ENCODE measurements at places on chromosomes 1 and 21.

- no peak for DNase-seq
These were observed 38.0 kb downstream of the ADSS2 start for GRCh38 chr1:244413736-244414135.

GRCh38 chr1:77948841-77949424, 29.9 kb downstream of the FUBP1 start:
- peak; percentile 69 for DNase-seq

DNA sequence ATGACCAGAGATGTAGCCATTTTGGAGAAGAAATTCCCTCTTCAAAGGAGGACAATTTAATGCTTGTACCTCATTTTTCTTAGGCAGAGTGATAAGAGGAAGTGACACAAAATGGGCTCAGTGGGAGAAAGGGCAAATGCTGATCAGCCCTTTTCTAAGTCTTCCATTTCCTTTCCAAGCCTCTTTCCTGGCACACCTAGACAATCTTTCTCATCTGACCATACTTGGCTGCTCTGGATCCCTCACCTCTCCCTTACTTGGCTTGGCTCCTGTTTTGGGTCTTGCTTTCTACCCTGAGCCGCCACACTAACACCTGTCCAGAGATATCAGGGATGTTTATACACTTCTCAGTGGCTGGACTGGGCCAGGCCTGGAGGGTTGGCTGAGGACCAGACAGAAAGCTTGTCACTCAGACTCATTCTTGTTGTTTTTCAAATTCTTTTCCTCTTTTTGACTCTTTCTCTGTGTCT, 13.1 kb downstream of the TXNIP start:
- no peak for DNase-seq

DNA sequence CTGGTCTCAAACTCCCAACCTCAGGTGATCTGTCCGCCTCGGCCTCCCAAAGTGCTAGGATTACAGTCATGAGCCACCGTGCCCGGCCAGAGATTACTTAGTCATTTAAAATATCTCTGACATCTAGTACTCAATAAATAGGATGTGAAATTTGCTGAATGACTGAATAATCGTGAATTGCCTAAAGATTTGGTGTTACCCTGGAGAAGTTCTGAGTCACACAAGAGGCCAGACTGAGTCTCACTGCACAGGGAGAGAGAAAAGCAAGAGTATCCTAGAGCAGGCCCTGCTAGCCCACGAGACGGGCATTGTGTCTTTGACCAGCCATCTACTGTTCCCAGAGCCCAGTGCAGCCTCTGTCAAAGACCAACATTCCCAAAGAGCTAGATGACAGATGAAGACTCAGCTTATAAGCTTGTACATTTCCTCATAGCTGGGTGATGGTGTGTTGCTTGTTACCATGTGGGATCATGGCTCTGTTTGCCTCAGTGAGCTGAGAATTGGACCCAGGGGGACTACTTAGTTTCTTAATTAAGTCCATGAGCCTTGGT, 5.6 kb upstream of the EIF4G3 start:
- DNase-seq, result no peak

DNA sequence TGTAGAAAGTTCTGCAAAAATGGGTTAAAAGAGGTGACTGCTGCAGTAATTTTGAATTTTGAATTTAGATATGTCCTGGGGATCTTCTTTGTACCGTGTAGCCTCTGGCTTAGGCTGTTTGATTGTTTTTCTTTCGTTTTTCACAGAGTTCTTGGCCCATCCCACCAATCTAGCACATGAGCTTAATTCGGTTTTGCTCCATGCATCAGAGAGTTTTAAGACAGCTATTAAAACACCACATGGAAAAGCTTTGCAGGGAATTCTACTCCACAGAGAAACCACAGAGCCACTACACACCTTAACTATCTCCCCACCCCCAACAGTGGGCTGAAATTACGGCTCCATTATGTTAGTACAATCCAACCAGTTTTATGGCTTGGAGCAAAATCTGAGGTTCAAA, 25.5 kb downstream of the SPAG17 start:
- DNase-seq, result no peak

- no peak for DNase-seq
These were observed 697.6 kb upstream of the CXADR start for GRCh38 chr21:16815243-16815642.

- no peak for DNase-seq
These were observed 158.1 kb downstream of the ST6GALNAC3 start for GRCh38 chr1:76232666-76233065.

DNA sequence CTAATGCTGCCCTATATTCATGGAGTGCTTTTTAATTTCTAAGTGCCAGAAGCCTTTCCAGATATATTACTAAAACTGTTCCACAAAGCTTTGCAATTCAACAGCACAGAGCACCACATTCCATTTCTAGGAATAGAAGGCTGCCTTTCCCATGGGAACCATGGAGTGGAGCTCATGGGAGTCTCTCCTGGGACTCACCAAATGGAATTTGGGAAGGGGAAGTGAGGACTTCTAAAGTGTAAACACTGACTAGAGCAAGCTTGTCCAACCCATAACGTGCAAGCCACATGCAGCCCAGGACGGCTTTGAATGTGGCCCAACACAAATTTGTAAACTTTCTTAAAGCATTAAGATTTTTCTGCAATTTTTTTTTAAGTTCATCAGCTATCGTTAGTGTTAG, 190.4 kb upstream of the TNR start:
- peak; percentile 25 for DNase-seq

DNA sequence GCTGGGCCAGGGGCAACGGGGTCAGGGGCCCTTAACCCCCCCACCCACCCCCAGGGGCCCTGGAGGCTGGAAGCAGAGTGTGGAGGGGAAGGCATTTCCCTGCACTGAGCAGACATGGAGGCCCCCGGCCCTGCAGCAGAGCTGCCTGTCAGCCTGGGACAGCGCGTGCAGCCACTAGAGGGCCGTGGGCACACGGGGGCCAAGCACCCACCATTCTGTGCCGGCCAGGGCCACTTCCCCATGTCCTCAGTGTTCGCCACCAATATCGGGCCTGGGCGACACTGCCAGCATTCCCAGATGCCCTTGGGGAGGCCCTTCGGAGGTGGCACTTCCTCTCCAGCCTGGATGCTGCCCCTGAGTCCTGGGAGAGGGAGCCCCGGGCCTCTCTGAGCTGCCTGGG, 23.2 kb upstream of the ARHGEF16 start:
- no peak for DNase-seq

GRCh38 chr21:34020005-34020847, 53.2 kb upstream of the MRPS6 start:
- no peak for DNase-seq

DNA sequence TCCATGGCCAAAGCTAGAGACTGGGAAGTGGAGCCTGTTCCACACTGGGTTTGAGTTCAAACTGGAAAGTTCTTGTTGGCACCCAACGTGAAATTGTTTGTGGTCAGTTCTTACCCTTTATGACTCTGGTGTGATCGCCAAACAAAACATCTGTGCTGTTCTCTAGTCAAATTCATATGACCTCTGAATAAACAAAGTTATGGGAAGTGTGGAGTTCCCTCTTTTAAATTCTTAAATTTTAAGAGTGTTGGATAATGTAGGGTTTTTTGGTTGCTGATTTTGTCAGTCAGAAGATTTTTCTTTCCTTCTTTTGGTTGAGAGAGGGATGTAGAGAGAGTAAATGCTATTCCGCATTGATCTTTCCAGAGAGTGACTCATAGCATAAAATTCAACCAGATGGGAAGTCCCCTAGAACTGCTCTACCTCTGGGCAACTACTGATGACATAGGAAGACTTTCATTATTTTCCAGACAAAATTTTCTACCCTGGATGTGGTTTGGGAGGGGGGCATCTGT, 36.4 kb downstream of the CHML start:
- peak; percentile 38 for DNase-seq

GRCh38 chr1:5456090-5456811, 536.0 kb downstream of the NPHP4 start:
- DNase-seq, result no peak

DNA sequence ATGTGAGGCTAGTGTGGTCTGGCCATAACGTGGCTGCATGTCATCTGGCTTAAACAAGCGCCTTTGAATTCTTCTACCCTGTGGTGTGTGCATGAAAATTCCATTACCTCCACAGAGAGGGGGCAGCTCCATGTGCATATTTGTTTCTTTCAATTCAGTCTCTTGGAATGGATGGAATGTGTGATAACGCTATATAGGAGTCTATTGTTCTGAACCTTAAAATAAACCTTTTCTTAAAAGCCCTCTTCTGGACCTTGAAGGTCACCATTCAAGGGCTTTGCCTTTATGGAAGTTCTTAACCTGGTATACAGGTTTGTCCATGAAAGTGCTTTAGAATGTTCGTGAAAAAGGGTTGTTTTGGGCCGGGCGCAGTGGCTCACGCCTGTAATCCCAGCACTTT, 118.2 kb upstream of the ADGRL2 start:
- DNase-seq, result peak; percentile 62

GRCh38 chr1:236159704-236160539, 17.6 kb downstream of the GPR137B start:
- DNase-seq, result no peak

DNA sequence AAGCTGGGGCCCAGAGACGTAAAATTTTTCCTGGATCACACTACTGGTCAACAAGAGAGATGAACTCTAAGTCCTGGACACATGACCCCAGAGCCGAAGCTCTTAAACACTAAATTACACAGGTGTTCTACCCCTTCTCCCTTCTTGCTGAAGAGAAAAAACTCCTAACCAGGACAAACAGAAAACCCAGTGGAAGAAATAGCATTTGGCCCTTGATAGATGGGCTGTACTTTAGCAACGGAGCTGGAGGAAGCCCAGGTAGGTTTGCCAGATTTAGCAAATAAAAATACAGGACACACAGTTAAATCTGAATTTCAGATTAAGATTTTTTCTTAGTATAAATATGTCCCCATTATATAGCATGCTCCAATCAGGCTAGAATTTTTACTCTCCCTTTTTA, 72.7 kb downstream of the DIRAS3 start:
- no peak for DNase-seq

- no peak for DNase-seq
These were observed 69.5 kb downstream of the XCL2 start for GRCh38 chr1:168474322-168474721.

GRCh38 chr1:184310157-184310819, 76.5 kb upstream of the C1orf21 start:
- no peak for DNase-seq

DNA sequence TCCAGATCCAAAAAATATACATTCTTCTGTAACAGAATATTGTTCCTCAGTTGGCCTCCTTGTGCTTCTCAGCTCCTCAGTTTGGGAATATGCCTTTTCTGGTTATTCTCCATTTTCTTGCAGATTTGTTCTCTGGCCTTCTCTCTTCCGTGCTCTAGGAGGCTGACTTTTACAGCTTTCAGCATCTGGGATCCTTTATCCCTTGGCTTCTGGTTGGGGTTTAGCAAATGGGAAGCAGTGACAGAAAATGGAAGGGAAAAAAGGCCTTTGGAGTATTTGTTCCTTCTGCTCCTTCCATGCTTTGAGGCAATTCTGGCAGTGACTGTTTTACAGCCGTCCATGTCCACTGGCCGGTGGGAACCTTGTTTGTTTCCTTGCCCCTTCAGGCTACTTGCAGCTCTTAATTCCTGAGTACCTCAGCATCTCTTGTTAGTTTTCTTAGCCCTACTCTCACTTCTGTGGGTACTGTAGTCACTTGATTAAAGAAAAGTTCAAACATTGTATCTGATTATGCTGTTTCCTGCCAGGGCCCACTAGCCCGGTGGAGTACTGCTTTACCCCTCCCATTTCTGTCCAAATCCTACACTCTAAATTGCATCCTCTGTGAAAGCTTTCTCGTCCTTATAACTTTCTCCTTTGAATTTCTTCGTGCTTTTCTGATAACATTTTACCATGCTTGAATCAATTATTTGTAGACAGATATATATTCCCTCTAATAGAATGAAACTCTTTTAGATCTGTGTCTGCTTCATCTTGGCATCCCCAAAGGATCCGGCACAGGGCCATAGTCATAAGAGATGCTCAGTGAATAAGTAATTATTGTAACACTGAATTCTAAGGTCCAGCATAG, 118.2 kb downstream of the OSBPL9 start:
- peak; percentile 7 for DNase-seq

- no peak for DNase-seq
These were observed 8.3 kb downstream of the RHOC start for GRCh38 chr1:112698366-112699310.

- peak; percentile 25 for DNase-seq
These were observed 167.4 kb downstream of the HHAT start for GRCh38 chr1:210496063-210496462.

- peak; percentile 65 for DNase-seq
These were observed 198.3 kb downstream of the DUSP10 start for GRCh38 chr1:221543529-221544120.

GRCh38 chr1:6888870-6889269, 103.6 kb downstream of the CAMTA1 start:
- DNase-seq, result no peak

- DNase-seq, result no peak
These were observed 5.5 kb downstream of the RHOC start for GRCh38 chr1:112701227-112702066.

DNA sequence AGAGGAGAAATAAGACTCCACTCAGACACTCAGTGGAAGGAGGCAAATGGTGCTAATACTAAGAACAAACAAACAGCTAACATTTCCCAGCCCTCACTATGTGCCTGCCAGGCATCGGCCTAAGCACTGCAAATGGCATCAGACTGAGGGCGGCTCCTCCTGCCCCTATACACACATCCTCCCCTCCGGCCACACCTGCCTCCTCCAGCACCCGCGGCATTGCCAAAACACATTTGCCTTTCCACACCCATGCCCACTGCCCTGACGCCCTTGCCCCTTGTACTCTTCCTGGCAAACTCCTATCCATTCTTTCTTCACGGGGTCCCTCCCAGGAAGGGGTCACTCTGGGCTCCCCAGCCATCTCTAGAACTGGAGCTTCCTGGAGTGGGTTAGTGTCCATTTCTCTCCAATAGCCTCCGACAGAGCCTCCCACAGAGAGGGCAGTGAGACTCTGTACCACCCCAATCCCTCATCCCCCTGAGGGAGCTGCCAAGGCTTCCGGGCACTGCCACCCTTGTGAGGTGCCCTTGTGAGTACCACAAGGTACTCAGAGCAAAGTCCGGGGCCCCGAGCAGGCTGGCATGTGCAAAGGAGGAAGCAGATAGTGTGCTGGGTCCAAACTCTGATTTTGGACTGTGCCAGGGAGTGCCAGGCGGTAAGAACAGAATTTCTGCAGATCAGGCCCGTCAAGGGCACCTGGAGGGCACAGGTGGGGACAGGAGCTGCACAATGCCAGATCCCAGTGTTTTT, 959 bp downstream of the AKR7A3 start:
- no peak for DNase-seq

- no peak for DNase-seq
These were observed 361.0 kb downstream of the ADGRL2 start for GRCh38 chr1:82161700-82162141.
